CD4-positive, CD25-positive, alpha-beta regulatory T cell (primary cell): ENCODE measurements at places on chromosomes 3 and 15.

DNA sequence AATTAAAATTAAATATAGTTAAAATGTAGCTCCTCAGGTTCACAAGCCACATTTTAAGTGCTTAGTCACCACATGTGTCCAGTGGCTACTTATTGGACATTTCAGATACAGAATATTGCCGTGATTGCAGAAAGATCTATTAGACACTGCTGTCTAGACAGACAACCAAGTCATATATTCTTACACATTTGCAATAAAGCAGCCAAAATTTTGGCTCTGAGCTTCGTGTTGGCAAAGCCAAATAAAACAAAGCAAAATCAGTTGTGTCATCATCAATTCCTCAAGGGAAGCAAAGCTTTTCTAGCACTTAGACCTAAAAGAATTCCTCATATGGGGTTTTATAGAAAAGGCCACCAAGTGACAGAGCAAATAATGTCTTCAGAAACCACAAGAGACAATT is 193.1 kb upstream of the LPP start:
- no peak for DNase-seq

DNA sequence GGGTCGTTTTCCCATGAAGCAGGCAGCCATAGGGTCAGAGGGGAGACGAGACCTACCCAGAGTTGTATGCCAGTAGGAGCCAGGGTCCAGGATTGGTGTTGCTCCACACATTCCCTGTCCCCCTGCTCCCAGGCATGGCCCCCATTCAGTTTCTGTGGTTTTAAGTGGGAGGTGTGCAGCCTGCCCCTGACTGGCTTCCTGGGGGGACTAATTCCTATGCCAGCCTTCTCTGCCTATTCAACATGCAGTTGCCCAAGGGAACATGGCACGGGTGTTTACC is 126.3 kb downstream of the EEFSEC start:
- DNase-seq = no peak

- no peak for DNase-seq
Measured at GRCh38 chr3:99708207-99708745, 69.9 kb downstream of the COL8A1 start.

DNA sequence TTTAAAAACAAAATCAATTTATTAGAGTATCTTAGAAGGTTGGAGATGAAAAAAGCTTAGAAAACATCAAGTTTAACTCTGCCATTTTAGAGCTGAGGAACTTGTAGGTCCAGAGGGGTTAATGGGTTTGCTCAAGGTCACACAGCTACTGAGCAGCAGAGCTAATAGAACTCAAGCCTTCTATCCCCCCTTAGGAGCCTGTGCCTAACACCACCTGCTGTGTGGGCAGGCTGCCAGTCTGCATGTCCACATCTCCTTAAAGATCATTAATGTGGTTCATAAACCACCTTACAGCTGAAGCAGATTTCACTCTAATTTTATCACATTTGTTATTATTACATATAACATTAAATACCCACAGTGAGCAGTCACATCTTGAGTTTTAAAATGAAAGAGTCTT is 14.1 kb upstream of the SLC35G2 start:
- DNase-seq = no peak

GRCh38 chr3:197737319-197737649 is 580 bp upstream of the RUBCN start:
- no peak for DNase-seq
